CD4-positive, alpha-beta T cell treated with Interleukin-15 for 4 hours (primary cell): ENCODE measurements at places on chromosomes 7 and 10.

DNA sequence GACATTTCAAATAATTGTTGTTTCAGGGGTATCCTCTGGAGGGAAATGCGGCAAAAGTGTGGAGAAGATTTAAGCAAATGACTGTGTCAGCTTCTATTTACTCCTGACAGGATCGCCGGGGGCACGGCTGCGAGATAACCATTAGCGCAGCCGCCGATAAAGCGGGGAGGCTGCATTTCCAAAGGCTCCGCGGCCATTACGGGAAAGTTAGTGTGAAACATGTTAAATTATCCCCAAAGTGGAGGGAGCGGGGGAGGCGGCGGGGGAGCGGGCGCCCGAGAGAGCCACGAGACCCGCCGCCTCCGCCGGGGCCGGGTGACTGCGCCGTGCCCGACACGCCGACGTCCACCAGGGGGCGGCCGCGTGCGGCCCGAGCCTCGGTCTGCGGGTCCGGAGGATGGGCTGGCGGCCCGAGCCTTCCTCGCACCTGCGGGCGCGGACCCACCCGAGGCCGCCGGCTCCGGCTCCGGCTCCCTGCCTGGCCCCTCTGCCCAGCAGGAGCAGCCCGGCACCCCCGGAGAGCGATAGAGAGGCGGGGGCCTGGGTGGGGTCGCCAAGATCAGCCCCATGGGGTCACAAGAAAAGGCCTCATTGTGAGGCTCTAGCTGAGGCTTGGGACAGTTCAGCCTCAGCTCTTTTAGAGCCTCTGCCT lies 74.4 kb upstream of the PAX2 start:
- DNase-seq: peak; percentile 52

- no peak for DNase-seq
Observed at GRCh38 chr10:82402906-82403401, 528.0 kb downstream of the NRG3 start.

DNA sequence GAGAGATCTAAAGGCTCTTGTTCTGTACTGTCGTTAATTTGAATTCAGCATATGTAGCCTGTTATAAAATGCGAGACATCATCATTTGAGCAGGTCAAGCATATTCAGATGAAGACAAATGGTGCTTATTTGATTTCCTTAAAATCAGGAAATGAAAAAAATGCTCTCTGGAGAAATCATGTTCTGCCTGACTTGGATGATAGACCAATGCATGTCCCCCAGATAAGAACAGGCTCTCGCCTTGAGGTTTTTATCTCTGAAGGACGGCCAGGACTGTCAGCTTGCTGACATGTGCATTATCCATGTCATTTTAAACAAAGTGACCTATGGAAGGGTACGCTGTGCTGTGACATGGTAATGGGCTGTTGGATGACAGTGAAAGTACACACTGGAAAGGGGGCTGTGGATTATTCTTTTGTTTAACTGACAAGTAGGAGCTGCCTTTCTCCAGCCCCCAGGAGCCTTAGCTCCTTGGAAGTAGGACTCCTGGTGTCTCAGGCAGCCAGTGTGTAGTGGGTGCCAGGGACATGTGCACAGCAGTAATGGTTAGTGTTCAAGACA lies 695.1 kb upstream of the GALNT17 start:
- no peak for DNase-seq

- DNase-seq: no peak
Observed at GRCh38 chr10:124292911-124293615, 125.7 kb downstream of the OAT start.

- DNase-seq: no peak
Observed at GRCh38 chr7:51067258-51067657, 249.4 kb downstream of the COBL start.

DNA sequence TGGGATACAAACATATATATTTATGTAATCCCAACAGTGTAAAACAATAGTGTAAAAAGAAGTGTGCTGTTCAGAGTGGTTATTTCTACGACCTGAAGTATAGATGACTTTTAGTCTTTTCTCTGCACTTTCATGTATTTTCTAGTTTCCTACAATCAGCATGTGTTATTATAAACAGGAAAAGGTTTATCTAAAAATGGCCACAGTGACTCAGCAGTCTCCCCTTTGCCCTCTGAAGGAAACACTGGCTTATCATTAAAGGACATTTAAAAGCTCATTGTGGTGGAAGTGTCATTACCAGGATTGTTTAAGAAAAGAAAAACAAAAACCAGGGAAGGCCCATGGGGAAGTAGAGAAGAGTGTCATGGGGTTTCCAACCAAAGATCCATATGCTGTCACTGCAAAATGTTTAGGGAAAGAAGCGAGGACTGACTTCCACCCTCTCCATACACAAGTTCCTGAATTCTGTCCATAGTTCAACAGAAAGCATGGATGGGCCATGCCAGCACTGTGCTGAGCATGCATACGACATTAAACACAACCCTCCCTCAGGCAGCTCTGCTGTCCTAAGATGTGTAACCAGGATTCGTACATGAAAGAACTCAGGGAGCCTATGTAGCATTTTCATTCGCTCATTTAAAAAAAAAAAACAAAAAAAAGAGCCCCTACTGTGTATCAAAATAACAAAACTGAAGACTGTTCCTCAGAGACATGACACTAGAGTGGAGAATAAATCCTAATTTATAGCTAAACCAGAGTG lies 10.2 kb downstream of the CYREN start:
- DNase-seq: peak; percentile 19

DNA sequence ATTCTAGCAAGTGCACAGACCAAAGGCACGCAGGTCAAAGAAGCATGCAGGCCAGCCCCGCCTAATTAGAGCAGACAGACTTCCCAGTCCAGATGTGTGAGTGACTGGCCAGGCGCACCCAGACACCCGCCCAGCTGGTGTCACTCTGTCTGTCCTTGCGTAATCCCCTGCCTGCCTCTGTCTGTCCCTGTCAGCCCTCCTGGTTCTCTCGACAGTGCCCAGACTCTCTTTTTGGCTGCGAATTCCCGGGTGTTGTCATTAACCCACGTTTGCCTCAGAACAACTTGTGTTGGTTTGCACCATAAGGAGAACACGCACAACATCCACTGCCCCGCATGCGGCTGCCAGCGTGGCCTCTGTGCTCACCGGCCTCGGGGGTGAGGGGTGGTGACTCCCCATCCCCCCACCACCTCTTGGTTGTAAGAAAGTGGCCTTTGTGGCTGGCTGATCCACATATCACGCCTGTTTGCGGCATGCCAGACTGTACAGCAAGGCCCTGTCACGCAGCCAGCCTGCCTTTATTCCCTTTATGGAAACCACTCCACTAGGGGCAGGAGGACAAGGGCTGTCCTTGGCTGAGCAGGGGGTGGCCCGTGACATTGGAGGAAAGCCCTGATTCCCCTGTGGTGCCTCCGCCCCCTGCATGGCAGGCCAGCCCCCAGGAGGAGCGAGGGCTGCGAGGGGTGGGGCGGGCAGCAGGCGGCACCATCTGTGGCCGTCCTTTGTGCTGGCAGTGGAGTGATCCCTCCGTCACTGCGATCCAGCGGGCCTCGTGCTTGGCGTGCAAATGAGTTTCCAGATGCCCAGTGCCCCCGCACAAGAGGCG lies 72.8 kb upstream of the PPIF start:
- DNase-seq: no peak

- DNase-seq: no peak
Observed at GRCh38 chr10:60428387-60428737, 38.7 kb upstream of the ANK3 start.

- peak; percentile 62 for DNase-seq
Observed at GRCh38 chr10:5971315-5971832, 6.0 kb downstream of the IL15RA start.

GRCh38 chr7:152430854-152431253 lies 4.9 kb downstream of the KMT2C start:
- DNase-seq: no peak

DNA sequence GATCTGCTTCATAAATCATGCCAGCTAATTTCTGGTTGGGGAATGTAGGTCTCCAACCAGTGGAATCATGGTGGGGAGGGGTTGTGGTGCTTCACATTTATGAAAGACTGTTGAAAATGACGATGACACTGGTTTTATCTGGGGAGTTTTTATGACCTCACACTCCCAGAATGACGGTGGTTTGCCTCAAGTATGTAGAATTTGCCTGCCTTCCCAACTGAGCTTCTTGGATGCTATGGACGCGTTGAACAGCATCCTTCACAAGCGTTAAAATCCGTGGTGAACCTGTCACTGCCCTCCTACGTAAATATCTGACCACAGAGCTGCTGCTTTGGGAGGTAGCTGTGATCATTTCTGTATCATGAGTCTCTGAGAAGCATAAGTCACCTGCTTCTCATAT lies 3.3 kb downstream of the INSYN2A start:
- no peak for DNase-seq

GRCh38 chr10:36441557-36441956 lies 683.8 kb upstream of the ANKRD30A start:
- no peak for DNase-seq

DNA sequence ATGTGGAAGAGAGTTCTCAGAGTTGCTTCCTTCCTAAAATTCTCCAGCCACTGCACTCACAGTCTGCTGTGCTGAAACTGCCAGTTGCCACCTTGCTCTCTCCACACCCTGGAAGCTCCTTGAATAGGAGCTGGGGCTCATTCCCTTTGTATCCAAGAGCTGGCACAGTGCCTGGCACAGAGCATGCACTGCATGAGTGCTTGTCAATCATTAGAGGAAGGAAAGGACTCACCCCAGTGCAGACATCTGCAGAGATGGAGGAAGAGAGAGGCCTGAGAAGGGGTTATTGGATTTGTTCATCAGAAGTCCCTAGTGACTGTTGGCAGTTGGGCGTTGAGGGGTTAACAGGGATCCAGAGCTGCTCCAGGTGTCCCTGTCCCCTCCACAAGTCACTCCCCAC lies 41.7 kb upstream of the DUSP5 start:
- no peak for DNase-seq

GRCh38 chr7:1011297-1012003 lies 28.5 kb downstream of the CYP2W1 start:
- DNase-seq: peak; percentile 40

- no peak for DNase-seq
Observed at GRCh38 chr7:12674053-12674452, 13.4 kb upstream of the ARL4A start.

GRCh38 chr7:51070151-51070550 lies 246.5 kb downstream of the COBL start:
- no peak for DNase-seq

DNA sequence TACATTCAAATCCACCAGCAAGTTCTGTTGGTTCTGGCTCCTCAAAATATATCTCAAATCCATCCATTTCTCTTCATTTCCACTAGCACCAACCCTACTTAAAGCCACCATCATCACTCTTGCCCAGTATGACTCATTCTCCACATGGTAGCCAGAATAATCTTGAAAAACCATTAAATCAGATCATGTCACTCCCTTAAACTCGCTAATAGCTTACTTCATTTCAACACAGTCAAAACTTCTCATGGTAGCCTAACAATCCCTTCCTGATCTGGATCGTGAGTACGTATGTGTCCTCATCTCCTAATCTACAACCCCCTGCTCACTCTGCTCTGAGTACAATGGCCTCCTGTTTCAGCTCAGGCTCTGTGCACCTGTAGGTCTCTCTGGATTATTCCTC lies 8.7 kb downstream of the EPC1 start:
- no peak for DNase-seq

GRCh38 chr7:149883452-149883861 lies 9.7 kb downstream of the ATP6V0E2 start:
- peak; percentile 50 for DNase-seq

- peak; percentile 18 for DNase-seq
Observed at GRCh38 chr7:70634610-70635068, 497.3 kb upstream of the GALNT17 start.

- no peak for DNase-seq
Observed at GRCh38 chr7:97078023-97078969, 39.2 kb upstream of the SDHAF3 start.

GRCh38 chr7:138064856-138065357 lies 11.4 kb upstream of the AKR1D1 start:
- no peak for DNase-seq

DNA sequence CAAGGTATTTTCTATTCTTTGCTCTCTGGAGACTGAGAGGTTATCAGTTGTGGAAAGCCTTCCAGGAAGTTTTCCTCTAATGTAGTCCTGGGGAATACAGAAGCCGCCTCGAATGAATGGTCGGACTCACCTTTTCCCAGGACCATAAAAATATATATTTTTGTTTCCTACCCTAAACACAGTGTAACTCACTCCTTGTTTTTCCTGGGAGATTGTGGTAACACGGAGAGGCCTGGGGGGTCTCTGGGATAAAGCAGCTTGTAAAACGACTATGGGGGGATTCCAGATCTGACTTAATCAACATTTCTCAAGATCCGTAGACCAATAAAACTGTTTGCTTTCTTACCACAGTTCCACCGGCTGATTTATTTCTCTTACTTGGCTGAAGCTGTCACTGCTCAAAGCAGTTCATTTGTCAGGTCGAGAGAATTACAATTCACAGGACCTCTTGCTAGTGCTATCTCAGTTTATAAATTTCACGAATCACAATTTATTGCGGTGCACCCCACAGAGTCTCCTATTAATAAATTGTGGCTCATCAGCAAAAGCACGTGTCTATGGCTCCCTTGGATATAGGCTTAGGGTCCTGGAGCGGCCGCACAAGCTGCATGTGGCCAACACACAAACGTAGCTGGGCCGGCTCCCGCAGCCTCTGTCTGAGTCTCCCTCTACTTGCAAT lies 176.3 kb upstream of the BMPER start:
- DNase-seq: no peak

DNA sequence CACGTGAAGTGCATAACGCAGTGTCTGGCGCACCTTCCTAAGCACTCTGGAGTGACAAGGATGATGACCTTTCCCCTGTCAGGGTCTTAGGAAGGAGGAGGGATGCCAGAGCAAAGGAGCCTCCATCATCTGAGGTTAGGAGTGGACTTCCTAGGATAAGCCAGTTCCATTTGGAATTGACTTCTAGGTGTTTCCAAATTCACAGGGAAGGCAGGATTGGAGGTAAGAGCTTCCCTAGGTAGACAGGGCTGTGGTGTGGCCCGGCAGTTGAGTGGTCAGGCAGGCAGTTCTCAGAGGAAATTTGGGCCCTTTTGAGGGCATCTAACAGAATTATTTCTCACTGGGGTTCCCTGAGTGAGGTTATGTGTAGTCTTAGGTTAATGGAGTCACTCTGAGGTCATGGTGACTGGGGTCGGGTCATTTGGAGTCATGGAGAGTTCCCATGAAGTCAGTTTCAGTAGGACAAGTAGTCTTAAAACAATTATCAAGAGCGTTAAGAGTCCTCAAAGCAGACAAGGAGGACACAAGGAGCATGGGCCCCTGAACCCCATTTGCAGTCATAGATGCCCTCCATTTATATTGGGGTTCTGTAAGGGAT lies 8.2 kb downstream of the PPIF start:
- no peak for DNase-seq

GRCh38 chr7:151174246-151175046 lies 7.0 kb upstream of the GBX1 start:
- DNase-seq: no peak

DNA sequence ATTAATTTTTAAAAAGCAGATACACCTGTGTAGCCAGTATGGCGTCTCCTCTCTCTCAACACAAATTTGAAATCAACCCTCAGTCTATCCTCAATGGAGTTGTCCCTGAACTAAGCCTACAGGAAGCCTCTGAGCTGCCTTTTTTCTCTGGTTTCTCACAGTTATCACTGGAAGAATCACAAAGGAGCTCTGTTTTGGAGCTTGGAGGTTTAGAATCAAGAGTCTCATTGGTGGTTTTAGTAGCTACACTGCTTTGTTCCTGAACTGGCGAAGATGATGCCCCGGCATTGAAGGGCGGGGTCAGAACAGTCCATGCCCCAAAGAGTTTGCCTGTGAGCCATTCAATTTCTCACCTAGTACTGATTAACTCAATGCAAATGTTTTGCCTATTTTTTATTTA lies 16.1 kb upstream of the BTRC start:
- DNase-seq: no peak

- DNase-seq: no peak
Observed at GRCh38 chr10:70779088-70779487, 6.1 kb downstream of the TBATA start.

- no peak for DNase-seq
Observed at GRCh38 chr7:159160450-159160849, 15.8 kb upstream of the VIPR2 start.
